ENCODE measurements at places on chromosomes 12 and 14.

DNA sequence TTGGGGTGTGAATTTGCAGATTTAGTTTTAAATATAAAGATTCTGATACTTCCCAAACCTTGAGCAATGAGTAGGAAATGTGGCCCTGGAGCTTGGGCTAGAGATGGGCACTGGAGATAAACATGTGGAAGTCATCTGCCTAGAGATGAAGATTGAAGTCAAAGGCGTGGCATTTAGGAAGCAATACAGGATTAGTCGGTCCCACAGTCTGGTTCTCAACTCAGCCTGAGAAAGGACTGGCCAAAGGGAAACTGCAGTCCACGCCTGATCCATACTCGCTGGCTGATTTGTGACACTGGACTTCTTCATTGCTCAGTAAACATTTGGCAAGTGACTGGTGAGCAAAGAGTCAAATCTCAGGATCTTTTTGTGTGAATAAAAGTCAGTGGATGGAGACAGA lies 268.2 kb upstream of the ATP2B1 start:
- no peak for DNase-seq

DNA sequence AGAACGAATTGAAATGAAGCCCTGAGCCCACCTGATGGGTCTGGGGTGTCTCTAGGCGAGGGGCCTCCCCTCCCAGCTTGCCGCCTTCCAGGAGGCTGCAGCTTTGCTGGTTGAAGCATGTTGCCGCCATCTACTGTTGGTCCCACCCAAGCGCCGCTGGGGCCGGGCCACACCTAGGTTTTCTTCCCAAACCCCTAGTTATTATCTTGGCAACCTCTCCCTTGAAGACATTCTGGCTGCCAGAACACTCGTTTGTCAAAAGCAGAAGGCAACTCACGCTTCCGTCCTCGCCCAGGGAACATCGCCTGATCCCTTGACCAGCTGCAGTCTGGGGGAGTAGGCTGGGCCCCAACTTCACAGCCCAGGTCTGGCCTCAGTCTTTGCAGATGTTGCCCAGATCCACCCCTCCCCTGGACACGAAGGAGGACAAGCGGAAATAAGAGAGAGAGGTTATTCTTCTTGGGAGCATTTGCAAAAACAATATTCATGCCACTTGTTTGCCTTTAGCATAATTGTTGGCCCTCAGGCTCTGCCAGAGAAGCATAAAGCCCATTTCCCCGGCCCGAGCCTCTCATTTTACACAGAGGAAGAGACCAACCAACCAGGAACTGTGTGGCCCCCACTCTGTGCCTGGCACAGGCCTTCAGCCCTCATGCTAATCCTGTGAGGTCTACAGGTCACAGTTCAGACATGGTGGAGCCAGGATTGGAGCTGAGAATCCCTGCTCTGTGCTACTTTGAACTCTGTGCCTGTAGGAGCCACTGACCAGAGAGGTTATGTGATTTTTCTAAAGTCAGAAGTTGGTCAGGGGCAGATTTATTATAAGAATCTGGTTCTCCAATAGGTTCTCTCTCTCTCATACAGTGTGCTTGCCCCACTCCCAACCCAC lies 6.8 kb downstream of the EMP1 start:
- peak; percentile 13 for DNase-seq

GRCh38 chr12:78870539-78870938 lies 6.0 kb downstream of the SYT1 start:
- DNase-seq: no peak

- no peak for DNase-seq
Observed at GRCh38 chr12:46480316-46480715, 107.7 kb upstream of the SLC38A2 start.

DNA sequence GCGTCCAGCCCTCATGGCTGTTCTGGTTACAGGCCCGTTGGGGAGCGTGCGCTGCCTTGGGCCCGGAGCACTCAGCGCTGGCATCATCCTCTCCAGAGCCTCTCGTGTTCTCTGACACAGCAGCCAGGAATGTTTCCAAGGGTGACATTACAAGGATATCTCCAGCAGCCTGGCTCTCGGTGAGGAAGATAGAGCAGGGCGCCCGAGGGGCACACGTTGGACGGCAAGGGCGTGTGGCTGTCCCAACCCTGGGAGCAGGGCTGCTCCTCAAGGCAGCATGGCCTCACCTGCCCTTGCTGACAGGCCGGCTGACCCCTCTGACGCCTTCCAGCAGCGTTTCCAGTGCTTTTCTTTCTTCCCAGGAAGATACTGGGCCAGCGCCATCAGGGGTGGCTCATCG lies 14.4 kb downstream of the LRCOL1 start:
- DNase-seq: no peak

GRCh38 chr14:34297786-34298520 lies 164.1 kb downstream of the SPTSSA start:
- no peak for DNase-seq

- no peak for DNase-seq
Observed at GRCh38 chr14:52596320-52596719, 43.7 kb downstream of the GPR137C start.
